ENCODE measurements at places on chromosomes 3 and 15.
A peak's percentile ranks its signal among the peaks of the same experiment; 100 is the strongest.

DNA sequence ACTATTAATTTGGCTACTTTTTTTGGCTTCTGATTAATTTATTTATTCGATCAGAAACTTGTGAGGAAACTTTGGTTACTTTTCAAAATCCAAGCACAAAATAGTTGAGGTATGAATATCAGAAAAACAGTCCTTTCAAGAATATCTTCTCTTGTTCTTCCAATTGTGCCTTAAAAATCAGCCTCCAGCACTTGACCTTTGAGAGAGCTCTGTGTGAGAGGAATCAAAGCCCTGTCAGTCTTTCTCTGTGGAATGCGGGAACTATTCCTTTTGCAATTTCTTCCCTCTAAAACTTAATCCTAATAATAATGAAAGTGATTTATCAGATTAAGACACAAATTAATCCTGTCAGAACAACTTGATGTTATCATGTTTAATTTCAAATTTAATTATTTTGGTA lies 185.9 kb downstream of the ABHD5 start:
- no peak for DNase-seq

GRCh38 chr3:32469151-32469874 lies 33.3 kb downstream of the CMTM6 start:
- no peak for DNase-seq

GRCh38 chr3:155053756-155054155 lies 26.4 kb upstream of the MME start:
- no peak for DNase-seq

- DNase-seq: no peak
Observed at GRCh38 chr3:192130534-192131132, 596.7 kb downstream of the FGF12 start.

- no peak for DNase-seq
Observed at GRCh38 chr3:60557122-60557521, 694.1 kb downstream of the FHIT start.

DNA sequence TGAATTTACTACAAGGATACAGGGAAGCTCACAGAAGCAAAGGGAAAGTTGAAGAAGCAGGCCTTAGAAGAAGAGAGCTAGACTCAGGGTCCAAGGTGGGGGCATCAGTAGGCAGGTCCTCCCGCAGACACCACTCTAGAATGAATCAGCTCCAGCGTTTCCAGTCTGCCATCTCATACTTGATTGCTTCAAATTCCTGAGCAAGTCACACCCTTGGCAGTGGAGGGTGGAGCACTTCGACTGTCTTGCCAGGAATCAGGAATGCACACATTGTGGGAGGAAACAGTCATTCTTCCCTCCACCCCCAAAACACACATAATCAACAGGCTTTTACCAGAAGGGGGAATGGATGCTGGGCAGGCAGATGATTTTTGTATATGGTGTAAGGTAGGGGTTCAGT lies 78.5 kb downstream of the CHCHD6 start:
- DNase-seq: no peak

- no peak for DNase-seq
Observed at GRCh38 chr3:81922404-81922803, 161.0 kb upstream of the GBE1 start.

GRCh38 chr3:100972867-100973266 lies 20.4 kb downstream of the ABI3BP start:
- no peak for DNase-seq

- no peak for DNase-seq
Observed at GRCh38 chr3:76965122-76965725, 74.7 kb upstream of the ROBO2 start.

- DNase-seq: no peak
Observed at GRCh38 chr15:26439681-26440080, 333.2 kb downstream of the GABRB3 start.

GRCh38 chr3:32583708-32584107 lies 13.1 kb upstream of the DYNC1LI1 start:
- no peak for DNase-seq

- DNase-seq: no peak
Observed at GRCh38 chr3:38097446-38098375, 39.2 kb downstream of the ACAA1 start.

- no peak for DNase-seq
Observed at GRCh38 chr15:62753518-62754221, 288.9 kb upstream of the TPM1 start.

DNA sequence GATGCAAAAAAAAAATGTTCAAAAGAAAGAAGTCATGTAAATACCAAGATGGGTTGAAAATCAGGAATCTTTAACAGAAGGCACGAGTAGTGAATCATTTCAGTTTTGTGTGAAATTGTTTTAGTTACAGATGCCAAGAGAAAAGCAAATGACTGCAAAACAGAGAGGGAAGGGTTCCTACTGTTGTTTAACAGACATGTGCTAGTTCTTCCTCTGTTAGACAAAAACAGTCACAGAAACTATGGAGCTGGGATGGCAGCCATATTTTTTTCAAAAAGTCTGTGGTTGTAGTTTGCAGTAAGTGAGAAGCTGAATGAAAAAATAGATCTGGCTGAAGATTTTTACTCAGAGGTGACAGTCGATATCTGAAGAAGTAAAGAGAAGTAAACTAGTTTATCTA lies 511.9 kb downstream of the ZIC1 start:
- DNase-seq: no peak

DNA sequence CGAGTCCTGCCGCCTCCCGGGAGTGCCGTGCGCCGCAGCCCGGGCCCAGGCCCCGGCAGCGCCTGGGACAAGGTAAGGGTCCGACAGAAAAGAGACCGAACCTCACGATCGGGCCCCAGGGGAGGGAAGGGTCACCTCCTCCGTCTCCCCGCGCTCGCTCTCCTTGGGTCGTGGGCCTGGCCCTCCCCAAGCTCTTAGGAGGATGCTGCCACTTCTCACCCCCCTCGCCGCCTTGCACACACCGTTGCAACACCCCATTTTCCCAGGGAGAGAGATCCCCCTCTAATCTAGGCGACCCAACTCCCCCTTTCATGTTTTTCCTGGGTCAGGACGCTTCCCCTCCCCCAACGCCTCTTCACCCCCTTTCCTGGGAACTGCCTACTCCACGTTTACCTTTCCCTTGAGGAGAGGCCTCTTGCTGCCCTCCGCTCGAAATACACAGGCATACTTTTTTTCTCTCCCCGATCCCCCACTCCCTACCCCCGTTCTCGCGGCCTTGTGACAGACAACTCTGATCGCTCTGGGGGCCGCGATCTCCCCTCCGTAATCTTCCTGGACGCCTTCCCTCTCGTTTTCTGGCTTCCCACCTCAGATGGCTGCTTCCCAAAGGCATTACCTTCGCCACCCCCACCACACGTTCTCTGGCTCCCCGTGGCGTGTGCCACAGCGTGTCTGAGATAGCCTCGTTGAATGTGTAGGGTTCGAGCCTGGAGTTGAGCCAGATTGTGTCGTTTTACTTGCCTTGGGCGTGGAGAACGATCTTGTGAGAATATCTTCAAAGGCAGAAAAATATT lies 688 bp downstream of the SETD5 start:
- no peak for DNase-seq

GRCh38 chr3:194797555-194798250 lies 112.0 kb downstream of the FAM43A start:
- DNase-seq: no peak

DNA sequence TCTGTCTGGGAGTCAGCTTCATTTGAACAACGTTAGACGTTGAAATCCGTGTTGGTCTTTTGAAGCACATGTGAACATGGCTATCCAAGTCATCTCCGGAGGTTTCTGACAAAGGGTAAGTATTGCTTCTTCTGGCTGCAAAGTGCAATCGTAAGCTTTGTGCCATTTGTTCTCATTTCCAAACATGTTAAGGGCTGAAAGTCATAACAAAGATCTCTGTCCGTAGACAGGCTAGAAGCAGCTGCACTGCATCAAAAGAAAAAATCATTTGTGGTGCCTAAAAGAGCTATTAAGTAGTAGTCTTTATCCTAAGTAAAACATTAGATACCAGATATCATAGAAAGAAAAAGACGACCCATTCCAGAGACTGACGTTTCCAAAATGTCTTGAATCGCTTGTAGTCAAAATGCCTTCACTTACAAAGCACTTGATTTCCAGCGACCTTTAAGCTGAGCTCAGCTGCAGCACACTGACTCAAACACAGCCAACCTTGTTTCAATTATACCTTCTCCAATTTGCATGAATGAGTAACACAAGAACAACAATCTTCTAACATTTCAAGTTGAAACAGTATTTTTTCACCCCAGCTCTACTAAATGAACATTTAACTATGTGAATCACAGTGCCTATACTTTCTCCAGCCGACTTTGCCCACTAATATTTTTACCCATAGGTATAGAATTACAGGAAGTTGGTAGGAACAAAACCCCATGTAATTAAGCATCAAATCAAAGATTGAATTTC lies 76.6 kb downstream of the NEDD4 start:
- DNase-seq: no peak

- DNase-seq: no peak
Observed at GRCh38 chr3:171890398-171890797, 47.2 kb downstream of the TMEM212 start.

DNA sequence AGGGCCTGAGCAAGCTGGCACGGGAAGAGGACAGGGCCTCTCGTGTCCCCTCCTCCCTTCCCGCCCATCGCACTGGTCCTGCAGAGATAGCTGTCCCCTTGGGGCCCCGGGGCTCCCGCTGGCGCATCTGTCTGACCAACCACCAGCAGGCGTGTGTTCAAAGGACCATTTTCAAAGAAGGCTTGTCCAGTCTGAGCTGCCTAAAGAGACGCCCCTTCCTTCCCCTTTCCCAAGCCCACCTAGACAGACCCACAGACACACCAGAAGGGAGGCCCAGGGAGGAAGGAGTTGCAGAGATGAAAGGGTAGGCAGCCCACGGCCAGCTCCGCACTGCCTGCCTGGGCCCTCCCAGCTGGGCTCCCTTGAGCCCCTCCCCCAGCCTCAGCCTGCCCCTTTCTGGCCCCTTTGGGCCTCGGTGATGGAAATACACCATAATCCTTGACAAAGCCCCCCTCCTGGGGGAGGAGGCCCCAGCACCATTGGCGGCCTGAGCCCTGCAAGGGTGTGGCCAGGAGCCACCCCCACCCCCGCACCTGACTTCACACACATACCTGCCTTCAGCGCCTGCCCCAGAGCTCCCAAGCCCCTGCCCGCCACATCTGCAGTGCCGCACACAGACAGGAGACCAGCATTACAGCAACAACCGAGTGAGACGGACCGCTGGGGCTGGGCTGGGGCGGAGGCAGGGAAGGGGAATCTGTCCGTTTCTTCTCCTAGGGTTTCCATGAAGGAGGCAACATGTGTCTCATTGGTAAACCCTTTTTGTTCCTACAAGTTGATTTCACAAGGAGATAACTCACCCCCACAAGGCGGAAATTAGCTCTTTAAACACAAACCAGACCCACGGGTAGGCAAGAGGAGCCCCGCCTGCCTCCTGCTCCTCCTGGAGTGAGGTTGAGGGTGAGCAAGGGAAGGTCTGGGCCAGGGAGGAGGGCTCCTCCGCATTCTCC lies at the start of gene STRA6:
Gene STRA6, minus strand, starts transcription at position 336 of the 950 bp plus-strand sequence. CDS start 520 bp downstream, outside the sequence.
- no peak for DNase-seq

DNA sequence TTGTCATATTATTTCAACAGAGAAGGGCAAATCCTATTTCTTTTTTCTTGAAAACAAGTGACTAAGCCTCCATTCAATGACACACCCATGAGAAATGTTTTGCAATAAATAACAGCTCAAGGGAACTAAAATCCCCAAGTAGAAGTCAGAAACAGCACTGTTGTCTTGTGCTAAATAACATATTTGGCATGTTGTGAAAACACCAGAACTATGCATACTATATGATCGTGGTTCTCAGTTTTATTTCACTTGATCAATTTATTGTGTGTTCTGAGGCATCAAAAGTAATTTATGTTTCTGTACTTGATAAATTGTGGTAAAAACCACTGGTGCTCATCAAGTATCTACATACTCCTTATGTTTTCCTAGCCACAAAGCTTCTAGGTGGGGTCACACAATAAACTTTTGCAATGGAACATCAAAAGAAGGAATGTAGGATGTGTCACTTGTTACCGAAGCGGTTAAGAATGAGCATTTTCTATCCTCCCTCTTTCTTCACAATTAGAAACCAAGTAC lies 691.7 kb upstream of the CBLB start:
- no peak for DNase-seq

- DNase-seq: peak; percentile 43
Observed at GRCh38 chr3:181709537-181710279, 2.0 kb upstream of the SOX2 start.

GRCh38 chr15:75431682-75432081 lies 19.8 kb downstream of the SIN3A start:
- DNase-seq: no peak

DNA sequence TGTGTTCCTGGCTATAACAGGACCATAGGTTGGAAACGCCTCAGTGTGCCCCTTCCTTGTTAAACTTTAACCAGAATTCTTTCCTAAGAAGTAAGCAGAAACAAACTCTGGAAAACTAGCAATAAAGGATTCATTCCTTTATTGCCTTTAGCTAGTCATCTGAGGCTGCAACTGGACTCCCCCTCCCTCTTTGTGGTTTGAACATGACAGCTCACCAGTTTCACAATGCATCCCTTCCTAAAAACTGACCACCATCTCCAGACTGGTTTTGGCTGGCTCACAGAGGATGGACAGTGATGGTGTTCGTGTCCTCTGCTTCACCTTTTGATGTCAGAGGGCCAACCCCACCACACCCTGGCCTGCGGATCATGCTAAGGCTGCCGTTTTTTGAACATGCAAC lies 27.9 kb upstream of the TGFBR2 start:
- DNase-seq: no peak

- DNase-seq: no peak
Observed at GRCh38 chr3:150544041-150544440, 2.3 kb downstream of the SERP1 start.

DNA sequence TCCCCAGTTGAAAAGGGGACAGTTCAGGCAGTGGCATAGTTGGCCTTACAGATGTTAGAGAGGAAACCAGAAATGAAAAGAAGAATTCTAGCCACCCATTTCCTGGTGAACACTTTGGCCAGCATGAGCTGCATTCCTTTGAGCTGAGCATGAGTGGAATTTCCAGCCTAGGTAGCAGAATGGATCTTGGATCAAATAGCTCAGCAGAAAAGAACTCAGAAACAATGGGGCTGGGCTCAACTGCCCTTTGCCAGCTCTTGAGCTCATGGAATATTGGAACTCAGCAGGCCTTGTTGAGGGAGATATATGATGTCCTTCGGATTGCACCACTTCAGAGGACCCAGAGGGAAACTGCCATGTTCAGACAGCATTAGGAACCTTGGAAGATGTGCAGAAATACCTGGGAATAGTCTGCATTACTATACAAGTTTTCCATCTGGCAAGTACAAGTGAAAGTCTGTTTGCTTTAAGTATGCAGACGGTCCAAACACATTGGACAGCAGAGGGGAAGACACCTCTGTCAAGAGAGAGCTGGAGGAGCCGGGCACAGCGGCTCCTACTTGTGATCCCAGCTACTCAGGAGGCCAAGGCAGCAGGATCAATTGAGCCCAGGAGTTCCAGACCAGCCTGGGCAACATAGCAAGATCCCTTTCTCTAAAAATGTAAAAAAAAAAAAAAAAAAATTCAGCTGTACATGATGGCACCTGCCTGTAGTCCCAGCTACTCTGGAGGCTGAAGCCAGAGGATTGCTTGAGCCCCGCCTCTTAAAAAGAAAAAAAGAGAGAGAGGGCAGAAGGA lies 3.1 kb upstream of the CDV3 start:
- no peak for DNase-seq

Data from NCI-H1930 (cell line).